T-helper 1 cell (primary cell): ENCODE measurements at places on chromosomes 16 and 17.

GRCh38 chr16:24111724-24112302, 144.3 kb upstream of the CACNG3 start:
- no peak for DNase-seq

DNA sequence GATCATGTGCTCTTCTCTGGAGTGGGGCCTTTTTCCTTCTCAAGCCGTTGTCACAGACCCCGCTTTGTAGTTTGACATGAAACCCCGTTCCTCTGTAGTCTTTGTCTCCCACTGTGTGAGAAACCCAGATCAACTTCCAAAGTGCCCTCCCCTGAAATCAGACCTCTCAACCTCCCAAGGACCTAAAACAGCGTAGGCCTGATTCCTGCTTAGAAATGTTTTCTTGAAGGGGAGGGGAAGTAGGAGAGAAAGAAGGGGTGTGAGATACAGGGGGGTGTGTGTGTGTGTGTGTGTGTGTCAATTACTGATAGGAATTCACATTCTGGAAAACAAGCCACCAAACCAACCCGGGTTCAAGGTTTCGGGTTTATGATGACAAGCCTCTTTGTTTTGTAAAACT, 1.4 kb downstream of the UBE2O start:
- DNase-seq: no peak

GRCh38 chr17:77191244-77191643, 50.5 kb downstream of the SEC14L1 start:
- DNase-seq: no peak

GRCh38 chr17:42271779-42272035, 4.5 kb downstream of the STAT5B start:
- DNase-seq: no peak

DNA sequence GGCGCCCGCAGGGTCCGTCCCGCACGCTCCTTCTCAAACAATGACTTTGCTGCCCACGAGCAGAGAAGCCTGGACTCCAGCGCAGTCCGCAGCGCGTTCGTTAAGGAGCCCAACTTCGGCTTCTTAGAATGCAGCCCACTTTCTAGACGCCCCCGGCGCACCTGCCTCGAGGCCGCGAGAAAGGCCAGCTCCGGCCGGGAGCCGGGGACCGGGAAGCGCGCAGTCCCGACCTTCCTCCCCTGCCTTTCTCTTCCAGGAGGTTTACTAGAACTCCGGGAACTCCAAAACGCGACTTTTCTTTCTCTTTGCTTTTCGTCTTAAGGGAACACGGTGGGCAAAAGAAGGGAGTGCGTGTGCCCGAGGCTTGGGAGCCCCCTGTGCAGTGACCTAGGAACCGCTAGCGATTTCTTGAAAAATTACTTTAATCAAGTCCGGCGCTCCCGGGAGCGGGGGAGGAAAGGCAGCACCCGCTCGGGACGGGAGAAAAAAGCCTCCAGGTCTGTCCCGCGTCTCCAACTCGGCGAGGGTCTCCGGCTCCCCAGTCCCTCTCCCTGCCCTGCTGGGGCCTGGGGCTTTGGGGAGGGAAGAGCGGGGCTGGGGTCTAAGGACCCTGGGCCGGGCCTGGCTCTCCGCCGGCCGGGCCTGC, 2.6 kb downstream of the HNF1B start:
- DNase-seq: no peak

DNA sequence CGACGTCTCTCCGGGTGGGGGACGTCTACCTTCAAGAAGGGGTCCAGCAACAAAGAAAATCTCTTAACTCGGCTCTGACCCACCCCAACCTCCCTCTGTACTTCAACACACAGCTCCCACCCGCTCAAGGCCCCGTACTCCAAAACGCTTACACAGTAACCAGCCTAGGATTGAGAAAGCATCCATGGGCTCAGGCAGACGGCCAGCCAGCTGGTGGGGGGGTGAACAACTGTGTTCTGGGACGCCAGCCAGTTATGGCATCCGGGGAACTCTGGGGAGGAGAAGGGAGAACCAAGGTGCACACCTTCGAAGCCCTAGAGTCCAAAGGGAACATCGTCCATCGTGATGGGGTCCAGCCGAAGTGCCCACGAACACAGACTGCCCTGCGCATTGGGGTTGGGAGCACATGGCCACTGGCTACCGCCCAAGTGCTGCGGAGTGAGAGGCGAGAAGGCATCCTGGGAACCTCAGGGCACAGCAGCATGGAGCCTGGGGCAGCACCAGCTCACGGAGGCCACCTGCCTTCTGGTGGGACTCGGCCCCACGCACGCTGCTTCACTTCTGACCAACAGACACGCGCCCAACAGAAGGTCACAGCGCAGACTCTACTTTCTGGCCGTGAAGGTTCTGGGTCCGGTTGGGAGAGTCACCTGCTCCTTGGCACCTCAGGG, 14.3 kb downstream of the SLC16A3 start:
- DNase-seq: no peak

GRCh38 chr17:32927201-32927723, 691 bp upstream of the TMEM98 start:
- no peak for DNase-seq
